ENCODE measurements at places on chromosomes 5 and 9.

DNA sequence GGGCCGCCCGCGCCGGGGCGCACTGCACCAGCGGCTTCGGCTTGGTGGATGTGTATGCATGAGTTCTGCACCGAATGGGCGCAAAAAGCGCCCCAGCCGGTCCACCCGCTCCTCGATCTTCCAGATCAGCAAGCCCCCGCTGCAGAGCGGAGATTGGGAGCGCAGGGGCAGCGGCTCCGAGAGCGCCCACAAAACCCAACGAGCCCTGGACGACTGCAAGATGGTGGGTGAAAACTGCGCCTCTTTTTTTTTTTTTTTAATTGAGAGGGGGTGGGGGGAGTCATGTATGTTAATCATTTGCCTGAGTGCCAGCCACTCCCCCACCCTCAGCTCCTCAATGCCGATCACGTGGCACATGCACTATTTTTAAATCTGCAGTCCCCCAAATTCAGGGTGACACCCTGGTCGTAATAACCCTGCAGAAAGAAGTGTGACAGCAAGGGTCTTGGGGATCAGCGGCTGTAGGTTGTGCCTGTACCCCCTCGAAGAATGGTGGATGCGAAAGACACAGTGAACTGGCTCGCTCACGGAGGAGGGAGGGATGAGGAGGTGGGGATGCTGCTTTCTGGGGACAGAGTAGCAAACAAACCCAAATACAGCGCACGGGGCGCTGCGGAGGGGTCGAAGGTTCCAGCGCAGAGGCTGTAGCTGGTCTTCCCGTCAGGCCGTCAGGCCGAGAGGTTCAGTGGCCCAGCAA is 900 bp downstream of the RGS7BP start:
- no peak for DNase-seq

- DNase-seq, result no peak
Observed at GRCh38 chr9:33254211-33254610, 10.3 kb downstream of the BAG1 start.

- no peak for DNase-seq
Observed at GRCh38 chr5:4005335-4005734, 409.7 kb downstream of the IRX1 start.

DNA sequence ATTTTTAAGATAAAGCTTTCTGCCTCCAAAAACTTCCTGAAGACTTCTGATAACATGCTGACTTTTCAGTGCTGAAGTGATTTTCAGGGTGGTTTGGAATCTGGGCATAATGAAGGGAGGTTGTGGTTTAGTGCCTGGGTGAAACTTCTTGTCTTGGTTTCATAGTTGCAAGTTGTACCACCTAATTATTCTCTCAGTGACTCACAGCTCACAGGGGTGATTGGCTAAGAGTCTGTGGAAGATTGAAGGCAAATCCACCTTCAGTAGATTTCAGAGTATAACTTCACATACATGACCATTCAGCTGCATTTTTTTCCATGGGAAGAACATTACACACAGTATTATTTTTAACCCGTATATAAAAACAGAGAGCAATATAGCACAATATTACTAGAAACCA is 199.9 kb downstream of the PTTG1 start:
- no peak for DNase-seq

GRCh38 chr9:15010581-15010980 is 100.4 kb upstream of the FREM1 start:
- DNase-seq, result no peak

DNA sequence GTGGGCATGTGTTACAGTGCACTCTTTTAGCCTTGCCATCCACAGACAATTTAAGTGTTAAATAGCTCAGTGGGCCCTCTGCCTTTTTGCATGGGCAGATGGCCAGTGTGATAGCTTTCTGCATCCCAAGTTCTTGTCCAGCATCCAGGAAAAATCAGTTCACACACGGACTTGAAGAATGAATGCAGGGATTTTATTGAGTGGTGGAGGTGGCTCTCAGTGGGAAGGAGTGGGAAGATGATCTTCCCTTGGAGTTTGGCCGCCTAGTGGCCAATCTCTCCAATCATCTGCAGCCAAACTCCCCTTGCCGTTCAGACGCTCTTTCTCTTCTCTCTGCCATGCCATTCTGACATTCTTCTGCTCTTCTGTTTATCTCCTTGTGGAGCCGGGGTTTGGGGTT is 322.4 kb upstream of the GRAMD2B start:
- no peak for DNase-seq

DNA sequence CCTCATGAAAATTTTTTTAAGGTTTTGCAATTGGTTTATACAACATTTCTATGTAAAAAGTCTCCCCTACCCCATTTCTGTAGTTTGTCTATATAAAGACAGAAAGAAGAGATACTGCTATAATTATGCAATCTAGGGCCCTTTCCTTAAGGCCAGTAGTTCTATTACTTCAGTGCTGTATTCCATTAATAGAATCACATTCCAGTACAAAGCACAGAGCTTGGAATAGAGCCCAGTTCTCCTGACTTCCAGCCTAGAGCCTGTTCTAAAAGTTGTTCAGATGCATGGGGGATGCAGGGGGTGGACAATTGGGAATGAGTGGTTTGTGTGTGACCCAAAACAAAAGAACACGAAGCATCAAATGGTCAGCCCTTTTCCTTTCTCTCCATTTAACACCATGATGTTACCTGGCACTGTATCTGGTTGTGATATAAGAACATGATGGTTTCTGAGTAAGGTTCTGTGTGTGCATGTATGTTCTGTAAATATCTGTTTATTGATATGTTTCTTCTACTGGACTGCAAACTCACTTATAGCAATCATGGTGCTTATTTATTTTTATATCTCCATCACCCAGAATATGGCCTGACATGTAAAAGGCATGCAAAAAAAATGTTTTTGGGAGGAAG is 8.2 kb upstream of the GRAMD2B start:
- no peak for DNase-seq

DNA sequence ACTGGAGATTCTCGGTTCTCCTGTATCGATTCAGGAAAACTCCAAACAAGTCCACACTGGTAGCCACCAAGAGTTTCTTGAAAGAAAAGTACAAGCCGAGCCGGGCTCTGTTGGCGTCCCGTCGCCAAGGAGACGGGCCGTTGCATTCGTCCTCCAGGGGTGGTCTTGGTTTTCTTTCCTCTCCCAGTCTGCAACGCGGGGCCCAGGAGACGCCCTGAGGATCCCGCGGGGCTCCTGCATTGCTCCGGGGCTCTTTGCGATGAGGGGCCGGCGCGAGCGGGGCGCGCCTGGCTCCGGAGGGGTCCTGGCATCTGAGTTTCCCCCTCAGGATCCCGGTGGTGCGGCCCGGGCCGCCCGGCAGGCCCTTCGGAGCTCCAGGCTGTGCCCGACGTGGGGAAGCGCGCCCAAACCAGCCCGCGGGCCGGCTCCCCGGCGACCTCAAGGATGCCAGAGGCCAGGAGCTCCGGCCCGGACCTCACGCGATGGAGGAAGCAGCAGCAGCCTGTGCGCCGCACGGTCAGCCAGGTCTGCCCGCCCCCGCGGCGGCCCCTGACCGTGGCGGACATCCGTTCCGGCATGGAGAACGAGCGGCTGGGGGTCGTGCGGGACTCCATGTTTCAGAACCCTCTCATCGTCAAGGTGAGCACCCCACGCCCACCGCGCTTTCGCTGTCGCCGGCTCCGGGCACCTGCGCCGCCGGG is at the start of gene CFAP77:
CFAP77 (plus strand) TSS at position 384 of the 701 bp plus-strand sequence; CDS start at position 445, 61 bp downstream.
- no peak for DNase-seq

DNA sequence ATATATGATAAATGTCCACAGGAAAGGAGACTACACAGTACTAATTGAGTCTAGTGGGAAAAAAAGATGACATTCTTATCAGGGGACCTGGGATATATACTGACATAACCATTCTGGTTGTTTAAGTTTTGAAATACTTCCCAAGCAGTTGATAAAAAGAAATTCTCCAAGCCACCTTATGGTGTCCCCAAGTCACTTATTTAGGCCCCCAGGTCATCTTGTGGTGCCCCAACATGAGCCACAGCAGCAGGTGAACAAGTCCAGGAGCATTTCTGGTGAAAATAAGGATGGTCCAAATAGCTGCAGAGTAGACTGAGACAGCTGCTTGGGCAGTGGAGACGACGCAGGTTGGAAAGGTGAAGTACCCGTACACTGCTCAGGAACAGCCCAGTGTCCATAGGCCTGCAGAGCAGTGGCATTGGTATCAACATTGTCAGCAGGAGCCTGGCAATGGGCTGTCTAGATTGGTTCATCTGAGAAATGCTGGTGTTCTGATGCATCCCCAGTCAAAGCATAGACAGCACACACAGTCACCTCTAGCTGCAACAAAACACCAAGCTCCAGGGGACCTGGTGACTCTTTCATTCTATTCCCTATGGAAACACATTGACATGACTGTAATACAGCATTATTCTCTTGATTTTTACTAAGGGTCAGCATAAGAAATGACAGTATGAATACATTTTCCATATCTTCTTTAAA is 430.6 kb downstream of the NR2F1-AS1 start:
- no peak for DNase-seq

GRCh38 chr5:34674187-34674586 is 18.1 kb downstream of the RAI14 start:
- no peak for DNase-seq

- no peak for DNase-seq
Observed at GRCh38 chr9:80492221-80492620, 920.5 kb downstream of the TLE4 start.

DNA sequence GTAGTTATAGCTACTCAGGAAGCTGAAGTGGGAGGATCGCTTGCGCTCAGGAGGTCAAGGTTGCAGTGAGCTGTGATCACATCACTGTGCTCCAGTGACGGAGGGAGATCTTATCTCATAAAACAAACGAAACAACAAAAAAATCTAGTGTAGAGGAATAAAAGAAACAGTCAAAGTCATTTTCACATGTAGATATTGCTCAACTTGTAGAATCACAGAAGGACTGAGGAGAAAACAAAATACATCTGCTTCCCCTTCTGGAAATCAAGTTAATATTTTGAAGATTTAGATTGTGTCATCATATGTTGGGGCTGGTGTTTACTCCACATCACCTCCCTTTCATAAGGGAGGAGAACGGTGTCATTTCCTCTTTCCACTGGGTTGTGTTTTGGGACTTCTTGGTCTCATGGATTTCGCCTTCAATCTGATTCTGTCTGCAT is 8.2 kb upstream of the SLC46A2 start:
- no peak for DNase-seq

GRCh38 chr5:135995976-135996375 is 32.8 kb upstream of the TGFBI start:
- DNase-seq, result no peak

DNA sequence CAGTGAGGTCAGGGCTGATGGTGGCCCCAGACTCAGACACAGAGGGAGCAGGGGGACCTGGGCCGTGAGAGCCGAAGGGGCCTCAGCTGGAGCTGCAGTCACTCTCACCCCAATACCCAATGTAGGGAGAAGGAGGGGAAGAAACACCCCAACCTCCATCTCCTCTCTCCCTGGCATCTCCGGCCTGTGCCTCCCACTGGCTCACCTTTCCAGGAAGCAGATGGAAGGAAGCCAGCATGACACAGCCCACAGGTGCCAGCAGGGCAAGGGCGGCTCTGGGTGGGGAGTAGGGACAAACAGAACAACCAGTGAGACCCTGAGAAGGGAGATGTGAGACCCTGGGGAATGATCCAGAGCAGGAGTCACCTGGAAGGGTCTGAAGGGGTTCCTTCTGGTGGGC is 3.0 kb upstream of the CRB2 start:
- no peak for DNase-seq

- DNase-seq, result no peak
Observed at GRCh38 chr5:143064218-143064641, 294.1 kb downstream of the ARHGAP26 start.

- no peak for DNase-seq
Observed at GRCh38 chr9:104766025-104766424, 2.1 kb downstream of the NIPSNAP3B start.

DNA sequence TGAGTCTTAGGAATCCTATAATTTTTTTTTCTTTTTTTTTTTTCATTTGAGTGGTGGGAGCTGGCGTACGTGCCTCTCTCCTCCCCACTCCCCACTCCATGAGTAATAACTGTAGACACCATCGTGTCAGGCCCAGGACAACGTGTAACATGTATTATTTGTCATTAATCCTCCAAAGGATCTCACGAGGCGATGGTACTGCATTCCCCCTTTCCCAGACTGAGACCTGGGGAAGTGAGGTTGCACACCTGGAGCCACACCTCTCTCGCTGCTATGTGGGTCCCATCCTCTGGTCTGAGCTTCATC is 6.1 kb upstream of the IER5L start:
- no peak for DNase-seq

DNA sequence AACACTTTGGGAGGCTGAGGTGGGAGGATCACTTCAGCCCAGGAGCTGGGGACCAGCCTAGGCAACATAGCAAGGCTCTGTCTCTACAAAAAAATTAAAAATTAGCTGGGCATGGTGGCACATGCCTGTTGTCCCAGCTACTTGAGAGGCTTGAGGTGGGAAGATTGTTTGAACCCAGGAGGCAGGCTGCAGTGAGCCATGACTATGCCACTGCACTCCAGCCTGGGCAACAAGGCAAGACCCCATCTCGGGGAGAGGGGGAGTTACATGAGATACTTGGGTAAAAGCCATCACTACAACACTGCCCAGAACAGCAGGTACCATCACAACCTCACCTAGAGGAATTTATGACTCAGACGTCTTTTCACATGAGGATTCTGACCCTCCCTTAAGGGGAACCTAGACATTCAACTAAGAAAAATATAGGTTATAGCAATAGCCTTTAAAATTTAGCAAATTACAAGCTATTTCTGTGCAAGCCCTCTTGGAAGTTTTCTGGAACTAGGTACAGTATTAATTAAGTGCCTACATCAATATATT is 143.5 kb downstream of the NFIB start:
- DNase-seq, result no peak

GRCh38 chr9:116646661-116647514 is 40.2 kb upstream of the TRIM32 start:
- no peak for DNase-seq

- peak; percentile 94 for DNase-seq
Observed at GRCh38 chr5:28374492-28374967, 1336.1 kb upstream of the CDH9 start.

- no peak for DNase-seq
Observed at GRCh38 chr9:125183054-125183453, 6.5 kb downstream of the PPP6C start.

DNA sequence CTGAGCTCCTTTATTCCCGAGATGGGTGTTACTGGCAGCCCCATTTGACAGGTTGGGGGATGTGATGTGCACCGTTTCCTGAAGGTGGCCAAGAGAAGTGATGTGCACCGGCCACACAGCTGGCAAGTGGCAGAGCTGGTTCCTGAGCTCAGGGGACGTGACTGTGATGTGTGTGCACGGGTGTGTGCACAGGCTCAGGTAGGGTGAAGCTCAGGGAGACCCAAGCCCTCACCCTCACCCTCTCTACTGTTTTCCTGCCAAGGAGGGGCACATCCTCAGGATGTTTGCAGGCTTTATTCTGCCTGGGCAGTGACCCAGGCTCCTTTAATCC is 56.6 kb downstream of the WWC1 start:
- no peak for DNase-seq

- no peak for DNase-seq
Observed at GRCh38 chr5:56307714-56308333, 74.7 kb upstream of the ANKRD55 start.
